ENCODE measurements at places on chromosomes 6 and 20. TPM values are rescaled to one million over a fixed set of nuclear protein-coding genes. Genes with fewer than 3 reads are reported as not detected.

DNA sequence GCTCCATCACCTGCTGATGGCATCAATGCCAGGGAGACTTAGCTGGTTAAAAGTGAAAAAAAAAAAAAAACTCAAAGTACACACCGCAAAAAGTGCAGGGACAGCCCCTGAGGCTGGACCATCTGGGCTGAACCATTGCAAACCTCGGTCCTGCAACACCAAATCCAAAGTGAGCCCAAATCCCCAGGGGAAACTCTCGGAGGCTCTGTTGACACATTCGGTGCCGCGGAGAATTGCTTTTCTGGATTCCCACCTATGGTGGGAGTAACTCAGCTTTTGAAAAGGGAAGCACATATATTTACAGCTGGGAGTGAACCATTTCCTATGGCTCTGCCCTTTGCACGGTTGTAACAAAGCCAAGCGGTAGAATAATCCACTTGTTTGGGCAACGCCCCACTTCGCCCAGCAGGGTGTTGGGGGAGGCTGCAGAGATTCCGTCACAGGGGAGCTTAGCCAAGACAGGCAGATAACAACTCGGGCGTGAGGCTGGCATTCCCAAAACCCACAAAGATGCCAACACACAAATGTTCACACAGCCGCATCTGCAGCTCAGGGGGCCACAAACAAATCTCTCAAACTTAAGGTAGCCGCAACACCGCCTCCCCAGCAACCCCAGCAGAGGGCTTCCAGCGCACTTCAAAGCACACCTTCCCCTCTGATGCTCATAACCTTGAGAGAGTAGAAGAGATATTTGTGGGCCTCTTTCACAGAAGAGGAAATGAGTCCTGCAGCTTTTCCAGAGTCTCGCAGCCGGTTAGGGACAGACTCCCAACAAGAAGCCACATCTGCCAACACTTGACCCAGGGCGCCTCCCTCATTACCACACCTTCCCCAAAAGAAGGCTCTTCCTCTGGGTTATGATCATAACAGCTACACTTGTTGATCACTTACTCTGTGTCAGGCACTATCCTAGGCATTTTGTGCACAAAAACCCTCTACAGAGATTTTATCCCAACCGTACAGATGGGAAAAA, 11.4 kb downstream of the ZC3H12D start:
- peak; percentile 31 for DNase-seq

Gene FANCE
- total RNA-seq, result 16.0 TPM

DNA sequence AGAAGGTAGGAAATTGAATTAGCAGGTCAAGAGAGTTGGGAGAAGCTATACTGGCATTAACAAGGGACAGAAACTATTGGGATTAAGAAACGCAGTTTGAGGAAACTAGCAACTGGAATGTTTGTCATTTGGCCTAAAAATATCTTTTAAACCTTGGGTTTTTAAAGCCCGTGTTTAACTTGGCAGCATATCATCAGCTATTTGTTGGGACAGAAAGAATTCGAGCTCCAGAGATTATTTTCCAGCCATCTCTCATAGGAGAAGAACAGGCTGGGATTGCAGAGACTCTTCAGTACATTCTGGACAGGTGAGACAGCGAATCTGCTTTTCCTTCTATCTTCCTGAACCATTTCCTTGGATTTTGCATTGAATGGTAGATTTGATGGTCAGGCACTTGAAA, 17.8 kb downstream of the ACTR5 start:
- no peak for DNase-seq

Gene ADAM33
- not detected for total RNA-seq

DNA sequence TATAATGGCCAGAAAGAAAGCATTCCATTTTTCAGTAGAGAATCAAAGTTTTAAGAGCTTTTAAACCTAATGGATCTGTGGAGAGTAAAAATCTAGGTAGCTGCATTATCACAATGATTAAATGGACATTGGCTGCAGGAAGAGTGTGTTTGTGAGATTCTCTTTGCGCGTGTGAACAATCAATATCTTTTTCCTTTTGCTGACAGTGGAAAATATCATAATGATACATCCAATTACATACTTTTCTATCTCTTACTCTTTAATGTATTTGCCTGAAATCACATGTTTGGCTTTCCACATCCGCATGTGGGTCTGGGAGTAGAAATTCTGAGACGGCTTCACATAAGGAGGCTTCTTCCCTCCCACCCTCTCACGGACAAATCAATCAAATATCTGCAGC, 69.8 kb upstream of the DUSP22 start:
- DNase-seq, result no peak

DNA sequence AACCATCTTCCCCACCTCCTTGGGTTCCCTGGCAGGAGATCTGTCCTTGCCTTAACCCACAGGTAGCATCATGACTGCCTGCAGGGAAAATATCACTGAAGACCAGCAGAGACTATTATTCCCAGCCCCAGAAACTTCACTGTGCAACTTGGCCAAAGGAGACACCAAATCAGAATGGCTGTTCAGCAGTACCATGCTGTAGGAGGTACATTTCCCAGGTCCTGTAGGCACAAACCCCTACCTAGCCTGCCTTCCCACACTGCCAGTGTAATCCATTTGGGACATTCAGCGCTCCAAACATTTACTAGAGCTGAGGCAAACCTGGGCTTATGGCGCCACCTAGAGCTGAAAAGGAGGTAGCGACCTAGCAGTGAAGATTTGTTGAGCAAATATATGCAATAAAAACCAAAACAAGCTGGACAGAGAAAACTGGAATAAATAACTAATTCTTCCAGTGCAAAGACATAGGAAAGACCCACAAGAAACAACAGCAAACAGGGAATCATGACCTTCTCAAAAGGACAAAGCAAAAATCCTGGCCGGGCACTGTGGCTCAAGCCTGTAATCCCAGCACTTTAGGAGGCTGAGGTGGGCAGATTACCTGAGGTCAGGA, 60.3 kb downstream of the VTA1 start:
- peak; percentile 36 for DNase-seq

DNA sequence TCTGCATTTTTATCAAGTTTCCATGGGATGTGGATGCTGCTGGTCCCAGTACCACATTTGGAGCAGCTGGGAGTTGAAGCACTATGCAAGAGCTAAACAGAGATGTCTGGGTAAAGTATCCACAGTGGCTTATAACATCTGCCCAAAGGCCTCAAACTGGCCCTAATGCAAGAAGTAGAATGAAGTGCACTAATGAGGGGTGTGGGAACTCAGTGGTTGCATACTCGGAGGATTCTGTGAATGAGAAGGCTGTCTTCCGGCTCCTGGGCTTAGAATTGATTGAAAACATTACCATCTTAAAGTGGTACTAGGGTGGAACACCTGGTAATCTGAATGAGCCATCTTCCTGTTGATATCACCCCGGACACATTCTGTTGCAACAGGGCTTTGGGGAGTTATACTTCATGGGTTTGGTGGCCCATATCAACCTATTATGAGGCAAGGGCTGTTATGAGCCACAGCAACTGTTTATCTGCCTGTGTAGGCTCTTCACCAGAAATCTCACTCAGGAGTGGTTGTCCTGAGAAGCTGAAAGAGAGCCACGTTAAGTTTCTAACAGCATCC, 54.7 kb upstream of the SNRPB2 start:
- no peak for DNase-seq

GRCh38 chr20:35604449-35604747, 11.2 kb upstream of the SPAG4 start:
- DNase-seq, result no peak

DNA sequence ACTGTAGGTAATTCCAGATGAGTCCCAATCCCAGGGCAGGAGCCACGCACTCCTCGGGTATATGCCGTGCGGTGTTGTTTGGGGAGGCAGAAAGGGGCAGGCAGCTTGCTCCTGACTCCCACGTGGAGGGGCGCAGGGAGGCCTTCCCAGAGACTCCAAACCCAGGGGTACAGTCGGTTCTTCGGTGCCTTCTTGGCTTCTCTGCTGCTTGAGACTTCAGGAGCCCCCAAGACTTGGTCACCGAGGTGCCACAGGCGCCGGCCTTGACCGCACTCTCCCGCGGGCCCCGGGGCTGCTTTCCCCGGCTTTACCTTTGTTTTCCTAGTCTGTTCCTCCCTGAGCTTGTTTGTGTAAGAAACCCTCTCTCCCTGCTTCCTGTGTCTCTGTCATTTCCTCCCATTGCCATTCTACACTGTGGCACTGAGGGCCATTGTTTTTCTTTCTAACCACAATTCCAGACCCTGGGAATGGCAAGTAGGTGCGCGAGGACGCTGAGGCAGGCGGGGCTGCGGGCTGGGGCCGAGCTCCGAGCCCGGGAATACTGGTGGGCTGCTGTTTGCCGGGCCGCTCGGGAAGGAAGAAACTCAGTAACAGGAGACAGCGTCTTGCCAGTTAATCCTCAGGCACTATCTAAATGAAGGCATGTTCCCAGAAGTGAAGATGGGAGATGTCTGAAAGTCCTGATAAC, 215.6 kb upstream of the HEY2 start:
- peak; percentile 70 for DNase-seq

- DNase-seq, result peak; percentile 21
These were observed 838.0 kb downstream of the DHX35 start for GRCh38 chr20:39800111-39800510.

GRCh38 chr6:81145506-81145905, 607.0 kb downstream of the TENT5A start:
- DNase-seq, result no peak

Gene FARS2
- total RNA-seq, result 19.2 TPM

Gene FGD2
- total RNA-seq, result not detected

GRCh38 chr20:45372646-45373352, 5.3 kb downstream of the TP53TG5 start:
- no peak for DNase-seq

GRCh38 chr20:11740975-11741374, 176.7 kb upstream of the BTBD3 start:
- no peak for DNase-seq

- peak; percentile 32 for DNase-seq
These were observed 988 bp downstream of the ECHDC1 start for GRCh38 chr6:127342296-127342945.

DNA sequence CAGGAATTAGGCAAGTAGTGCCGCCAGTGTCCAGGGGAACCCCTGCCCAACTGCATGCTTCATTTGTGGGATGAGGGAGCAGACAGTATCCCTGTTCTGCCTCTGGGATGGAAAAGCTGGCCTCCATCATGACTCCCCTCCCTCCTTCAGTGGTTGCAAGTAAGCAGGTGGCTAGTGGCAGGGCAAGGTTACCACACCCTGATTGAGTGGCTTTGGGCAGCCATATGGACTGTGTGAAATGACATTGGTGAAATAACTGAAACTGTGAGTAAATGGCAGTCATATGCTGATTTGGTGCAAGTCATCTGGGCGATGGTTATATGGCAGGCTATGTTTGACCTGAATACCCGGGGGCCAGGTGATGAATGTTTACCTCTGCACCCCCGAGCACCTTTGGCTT, 33.0 kb downstream of the HDDC2 start:
- DNase-seq, result no peak

- DNase-seq, result no peak
These were observed 375.2 kb upstream of the MARCKS start for GRCh38 chr6:113481910-113482309.

Gene TRIM31
- 0.03 TPM for total RNA-seq

DNA sequence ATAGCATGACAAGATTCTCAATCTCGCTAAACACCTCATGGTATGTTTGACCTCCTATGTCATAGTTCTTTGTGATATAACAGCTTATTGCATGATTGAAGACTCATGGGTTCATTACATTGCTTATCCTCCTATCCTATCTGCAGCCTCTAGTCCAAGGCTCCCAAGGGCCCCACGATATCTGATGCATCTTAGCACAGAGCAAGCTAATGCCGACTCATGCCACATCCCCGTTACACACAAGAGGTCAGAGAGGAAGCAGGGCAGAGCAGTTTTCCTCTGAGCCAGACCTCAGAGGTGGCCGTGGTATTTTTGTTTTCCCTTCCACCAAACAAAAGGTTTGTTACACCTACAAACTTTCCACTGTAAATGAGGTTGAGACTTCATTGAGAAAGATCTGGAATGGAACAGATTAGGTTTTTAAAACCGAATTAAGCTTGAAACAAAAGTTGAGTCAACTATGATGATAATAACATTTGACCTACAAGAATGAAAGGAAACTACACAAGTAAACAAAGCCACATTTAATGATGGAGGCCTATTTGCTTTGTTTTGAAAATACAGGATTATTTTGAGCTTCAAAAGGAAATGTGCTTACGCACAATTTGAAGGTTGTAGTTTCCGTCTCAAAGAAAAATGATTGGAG, 133.9 kb upstream of the MYLIP start:
- no peak for DNase-seq

DNA sequence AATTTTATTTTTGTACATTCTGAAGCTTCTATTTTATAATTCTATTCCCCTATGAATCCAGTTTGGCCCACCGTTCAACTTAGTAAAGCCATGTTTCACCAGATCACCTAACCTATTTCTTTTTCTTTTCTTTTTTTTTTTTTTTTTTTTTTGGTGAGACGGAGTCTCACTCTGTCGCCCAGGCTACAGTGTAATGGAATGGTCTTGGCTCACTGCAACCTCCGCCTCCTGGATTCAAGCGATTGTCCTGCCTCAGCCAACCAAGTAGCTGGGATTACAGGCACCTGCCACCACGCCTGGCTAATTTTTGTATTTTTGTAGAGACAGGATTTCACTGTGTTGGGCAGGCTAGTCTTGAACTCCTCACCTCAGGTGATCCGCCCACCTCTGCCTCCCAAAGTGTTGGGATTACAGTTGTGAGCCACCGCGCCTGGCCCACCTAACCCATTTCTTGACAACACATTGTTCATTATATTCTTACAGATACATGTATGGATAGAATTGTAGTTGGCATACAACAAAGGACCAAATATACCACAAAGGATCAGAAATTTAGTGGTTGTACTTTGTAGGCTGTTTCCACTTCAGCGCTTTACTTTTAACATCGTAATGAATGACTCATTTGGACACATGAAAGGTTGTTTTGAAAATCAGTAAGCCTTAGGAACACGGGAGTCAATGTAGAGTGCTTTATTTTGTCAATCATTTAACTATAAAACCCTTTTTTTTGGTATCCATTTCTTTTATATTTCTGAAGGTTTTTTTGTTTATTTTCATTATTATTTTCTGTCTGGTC, 63.2 kb downstream of the GJA1 start:
- DNase-seq, result no peak

DNA sequence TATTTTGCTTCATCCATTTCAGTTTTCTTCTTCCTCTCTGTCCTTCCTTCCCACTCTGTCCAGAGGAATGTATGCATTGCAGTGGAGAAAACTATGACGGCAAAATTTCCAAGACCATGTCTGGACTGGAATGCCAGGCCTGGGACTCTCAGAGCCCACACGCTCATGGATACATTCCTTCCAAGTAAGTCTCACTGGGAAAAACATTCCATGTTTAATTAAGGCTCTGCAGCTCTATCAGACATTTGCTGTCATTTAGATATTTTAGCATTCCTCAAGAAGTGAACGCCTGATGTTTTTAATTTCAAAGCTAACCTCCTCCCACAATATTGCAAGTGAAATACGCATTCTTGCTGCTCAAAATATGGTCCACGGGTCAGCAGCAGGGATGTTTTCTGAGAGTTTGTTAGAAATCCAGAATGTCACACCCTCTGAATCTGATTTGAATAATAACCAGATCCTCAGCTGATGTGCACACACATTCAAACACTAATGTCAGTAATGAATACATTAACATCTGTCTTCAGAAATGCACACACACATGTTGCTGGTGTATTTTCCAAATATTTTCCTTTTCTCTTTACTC, 12.8 kb downstream of the PLG start:
- DNase-seq, result no peak

GRCh38 chr6:165658395-165659058, 4.5 kb downstream of the PDE10A start:
- no peak for DNase-seq

GRCh38 chr6:12186528-12186927, 103.6 kb upstream of the EDN1 start:
- DNase-seq, result no peak

Gene TAGAP
- not detected for total RNA-seq

Gene CRISP2
- total RNA-seq, result not detected

Gene KIF25
- not detected for total RNA-seq

GRCh38 chr6:133701633-133702331, 187.1 kb upstream of the TCF21 start:
- peak; percentile 21 for DNase-seq

Gene ROS1
- 0.06 TPM for total RNA-seq

Data from HT1080 (cell line).